Fibroblast of mammary gland (primary cell): ENCODE measurements at places on chromosomes 7 and 10.
A peak's percentile ranks its signal among the peaks of the same experiment; 100 is the strongest.

DNA sequence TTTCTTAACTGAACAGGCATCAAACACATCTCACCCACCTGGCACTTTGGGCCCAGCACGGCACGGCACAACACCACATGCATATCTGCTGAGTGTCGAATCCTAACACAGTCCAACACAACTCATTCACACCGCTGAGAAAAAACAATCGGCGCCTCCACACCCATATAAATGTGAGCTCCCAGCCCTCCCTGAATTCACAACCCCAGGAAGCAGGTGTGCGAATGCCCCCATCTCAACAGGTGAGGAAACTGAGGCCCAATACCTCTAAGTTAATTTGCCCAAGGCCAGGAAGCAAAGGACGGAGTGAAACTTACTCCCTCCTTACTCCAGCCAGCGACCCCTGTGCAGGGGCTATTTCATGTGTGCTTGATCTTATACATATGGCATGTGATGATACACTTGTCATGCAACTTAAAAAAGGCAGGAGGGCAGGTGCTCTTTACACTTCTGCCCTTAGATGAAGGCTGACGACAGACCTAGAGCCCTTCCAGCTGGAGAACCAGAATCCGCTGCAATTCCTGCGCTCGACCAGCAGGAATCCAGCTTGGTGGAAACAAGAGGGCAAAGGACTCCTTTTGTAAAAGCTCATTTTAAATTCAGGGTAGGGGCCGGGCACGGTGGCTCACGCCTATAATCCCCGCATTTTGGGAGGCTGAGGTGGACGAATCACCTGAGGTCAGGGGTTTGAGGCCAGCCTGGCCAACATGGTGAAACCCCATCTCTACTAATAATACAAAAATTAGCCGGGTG lies 116.0 kb downstream of the LARP4B start:
- DNase-seq = no peak

- no peak for DNase-seq
Measured at GRCh38 chr7:100423315-100423714, 5.2 kb downstream of the ZCWPW1 start.

DNA sequence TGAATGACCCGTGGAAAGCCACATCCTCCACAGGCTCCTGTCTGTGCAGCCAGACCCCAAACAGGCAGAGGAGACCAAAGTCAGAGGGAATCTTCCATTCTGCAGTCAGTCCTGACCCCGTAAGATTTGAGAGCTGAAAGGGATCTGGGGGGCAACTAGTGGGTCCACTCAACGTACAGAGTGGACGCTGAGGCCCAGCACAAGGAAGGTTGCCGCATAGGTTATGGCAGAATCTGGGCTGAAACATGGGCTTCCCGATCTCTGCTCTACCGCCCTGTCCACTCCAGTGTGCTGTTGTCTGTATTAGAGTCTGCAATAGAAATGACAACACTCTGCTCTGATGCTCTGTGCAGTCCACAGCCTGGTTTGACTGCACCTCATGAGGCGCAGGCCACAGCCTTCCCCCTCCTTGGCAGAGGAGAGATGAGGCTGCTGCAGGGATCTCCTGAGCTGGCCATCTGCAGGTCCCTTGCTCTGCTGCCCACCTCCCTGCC lies 7.9 kb upstream of the ZNF22 start:
- no peak for DNase-seq

GRCh38 chr7:95804052-95804451 lies 31.7 kb downstream of the DYNC1I1 start:
- no peak for DNase-seq

GRCh38 chr7:64625114-64626082 lies 40.5 kb upstream of the ZNF107 start:
- no peak for DNase-seq

DNA sequence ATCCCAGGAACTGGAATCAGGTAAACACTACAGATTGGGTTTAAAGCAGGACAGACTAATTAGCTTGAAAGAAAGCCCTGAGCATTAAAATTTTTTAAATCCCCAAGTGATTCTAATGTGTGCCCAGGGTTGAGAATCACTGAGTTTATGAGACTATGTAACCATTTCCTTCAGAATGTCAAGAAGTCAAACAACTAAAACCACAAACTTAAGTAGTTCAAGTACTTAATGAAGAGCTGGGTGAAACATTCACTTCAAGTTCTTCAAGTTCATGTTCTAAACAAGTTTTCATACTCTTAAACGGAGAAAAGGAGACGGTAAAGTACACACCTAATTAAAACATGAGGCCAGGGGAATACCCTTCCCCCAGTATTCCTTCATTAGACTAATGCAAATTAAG lies 28.2 kb upstream of the TLL2 start:
- DNase-seq = no peak

DNA sequence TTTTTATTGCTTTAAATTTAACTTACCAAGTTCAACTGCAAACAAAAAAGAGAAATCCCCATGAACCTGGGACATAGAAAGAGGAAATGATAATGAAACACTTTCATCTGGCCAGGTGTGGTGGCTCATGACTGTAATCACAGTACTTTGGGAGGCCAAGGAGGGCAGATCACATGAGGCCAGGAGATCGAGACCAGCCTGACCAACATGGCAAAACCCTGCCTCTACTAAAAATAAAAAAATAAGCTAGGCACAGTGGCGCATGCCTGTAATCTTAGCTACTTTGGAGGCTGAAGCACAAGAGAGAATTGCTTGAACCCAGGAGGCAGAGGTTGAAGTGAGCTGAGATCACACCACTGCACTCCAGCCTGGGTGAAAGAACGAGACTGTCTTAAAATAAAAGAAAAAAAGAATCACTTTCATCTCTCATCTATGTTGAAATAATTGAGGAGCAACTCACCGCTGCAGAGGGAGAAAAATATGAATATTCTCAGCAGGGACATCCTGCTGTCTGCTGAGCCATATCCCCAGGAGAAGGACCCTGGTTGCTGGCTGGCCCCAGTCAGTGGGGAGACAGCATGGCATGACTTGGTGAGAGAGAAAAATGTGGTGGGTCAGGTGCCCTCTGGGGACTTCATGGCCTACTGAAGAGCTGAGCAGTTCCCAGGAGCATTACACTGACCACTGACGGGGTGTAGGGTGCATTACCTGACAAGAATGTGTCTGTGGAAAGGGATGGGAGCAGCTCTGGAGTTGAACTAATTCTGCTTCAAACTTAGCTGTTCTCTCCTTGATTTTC lies 22.8 kb upstream of the TARP start:
- DNase-seq = no peak

DNA sequence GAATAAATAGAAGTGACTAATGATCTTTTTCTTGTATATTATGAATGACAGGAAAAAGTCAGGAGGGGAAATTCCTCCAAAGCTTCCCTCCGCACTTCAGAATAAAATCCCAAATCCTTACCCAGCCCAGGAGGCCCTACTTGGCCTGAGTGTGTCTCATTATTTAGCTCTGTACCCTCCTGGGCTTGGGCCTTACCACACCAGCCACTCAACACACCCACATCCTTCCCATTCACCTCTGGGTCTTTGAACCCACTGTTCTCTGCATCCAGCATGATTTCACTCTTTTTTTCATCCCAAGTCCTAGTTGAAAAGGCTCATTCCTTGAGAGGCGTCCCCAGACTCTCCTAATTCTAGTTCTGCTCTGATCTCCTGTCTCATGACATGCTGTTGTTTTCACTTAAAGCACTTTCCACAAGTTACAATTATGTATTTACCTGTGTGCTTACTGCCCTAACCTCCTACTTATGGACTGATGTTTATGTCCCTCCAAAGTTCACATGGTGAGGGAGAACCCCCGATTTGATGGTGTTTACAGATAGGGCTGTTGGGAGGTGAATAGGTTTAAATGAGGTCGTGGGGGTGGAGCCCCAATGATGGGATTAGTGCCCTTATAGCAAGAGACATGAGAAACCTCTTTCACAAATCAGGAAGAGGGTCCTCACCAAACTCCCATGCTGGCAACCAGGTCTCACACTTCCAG lies 6.4 kb downstream of the NOD1 start:
- DNase-seq = peak; percentile 34

- DNase-seq = peak; percentile 14
Measured at GRCh38 chr7:113321201-113321600, 202.8 kb upstream of the SMIM30 start.

DNA sequence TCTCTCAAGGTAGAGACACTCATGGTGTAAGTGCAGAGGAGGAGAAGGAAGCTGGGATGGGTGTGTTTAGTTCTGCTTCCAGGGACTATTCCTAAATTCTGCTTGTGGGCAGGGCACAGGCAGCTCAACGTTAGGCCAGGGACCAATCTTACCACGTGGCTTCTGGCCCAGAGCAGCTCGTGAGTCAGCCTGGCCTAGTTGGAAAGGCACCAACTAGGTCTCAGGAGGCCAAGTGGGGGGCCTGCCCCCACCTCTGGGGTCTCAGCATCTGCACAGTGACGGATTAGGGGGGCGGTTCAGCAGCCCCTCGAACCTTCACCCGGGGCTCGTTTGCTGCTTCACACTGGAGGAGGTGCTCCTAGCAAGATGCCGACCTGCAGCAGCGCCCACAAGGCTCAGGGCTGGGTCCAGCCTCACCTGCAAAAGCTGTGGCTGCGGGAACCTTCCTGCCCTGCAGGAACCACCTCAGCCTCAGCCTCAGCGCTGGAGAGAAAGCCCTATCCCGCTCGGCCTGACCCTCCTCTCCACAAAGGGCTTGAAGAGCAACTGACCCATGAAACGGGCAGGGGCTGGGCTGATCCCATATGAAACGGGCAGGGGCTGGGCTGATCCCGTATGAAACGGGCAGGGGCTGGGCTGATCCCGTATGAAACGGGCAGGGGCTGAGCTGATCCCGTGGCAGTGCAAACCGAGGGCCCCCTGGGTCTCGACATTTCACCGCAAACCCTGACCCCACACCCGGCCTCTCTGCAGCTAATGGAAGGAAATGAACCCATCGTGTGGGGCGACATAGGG lies 447.4 kb downstream of the DNAJB6 start:
- DNase-seq = peak; percentile 19

DNA sequence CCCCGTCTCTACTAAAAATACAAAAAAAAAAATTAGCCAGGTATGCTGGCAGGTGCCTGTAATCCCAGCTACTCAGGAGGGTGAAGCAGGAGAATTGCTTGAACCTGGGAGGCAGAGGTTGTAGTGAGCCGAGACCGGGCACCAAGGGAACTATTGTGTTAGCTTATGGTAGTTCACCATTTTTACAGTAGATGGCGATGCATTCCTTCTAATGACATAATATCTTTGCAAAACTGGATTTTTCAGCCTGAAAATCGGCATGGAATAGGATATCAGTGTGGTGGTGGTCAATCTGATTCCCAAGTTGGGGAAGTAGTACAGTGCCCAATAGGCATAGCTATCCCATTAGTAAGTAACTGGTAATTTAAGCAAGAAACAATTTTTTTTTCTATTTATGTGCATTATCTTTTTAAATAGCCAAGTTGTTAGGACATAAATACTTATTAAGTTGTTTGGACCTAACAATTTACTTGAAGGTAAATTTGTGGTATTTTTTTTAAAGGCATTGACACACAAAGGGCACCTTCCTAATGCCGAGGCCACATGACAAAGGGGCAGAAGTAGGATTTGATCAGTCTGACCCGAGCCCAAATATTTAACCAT lies 17.6 kb upstream of the IMPDH1 start:
- DNase-seq = peak; percentile 69

DNA sequence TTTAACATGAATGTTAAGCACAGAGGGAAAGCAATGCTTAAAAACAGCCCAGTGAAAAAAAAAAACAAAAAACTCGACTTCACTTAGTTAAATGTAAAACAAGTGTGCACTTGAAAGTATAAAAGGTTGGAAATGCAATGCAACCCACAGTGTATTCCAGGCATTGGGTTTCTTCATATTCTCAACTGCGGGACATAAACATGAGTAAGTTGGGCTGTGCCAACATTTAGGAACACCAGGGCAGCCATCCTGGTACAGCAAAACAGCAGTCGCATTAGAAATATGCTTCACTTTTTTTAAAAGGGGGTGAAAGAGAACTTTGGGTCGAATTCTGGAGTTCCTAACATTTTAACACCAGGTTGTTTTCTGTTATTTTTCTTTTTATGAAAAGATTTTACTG lies 937 bp downstream of the STEAP1 start:
- peak; percentile 53 for DNase-seq

- DNase-seq = no peak
Measured at GRCh38 chr10:121816197-121816596, 111.6 kb downstream of the ATE1 start.

- DNase-seq = no peak
Measured at GRCh38 chr7:103009466-103010185, 65.0 kb downstream of the FBXL13 start.

- peak; percentile 41 for DNase-seq
Measured at GRCh38 chr7:102916881-102917280, 4.1 kb downstream of the LRRC17 start.

DNA sequence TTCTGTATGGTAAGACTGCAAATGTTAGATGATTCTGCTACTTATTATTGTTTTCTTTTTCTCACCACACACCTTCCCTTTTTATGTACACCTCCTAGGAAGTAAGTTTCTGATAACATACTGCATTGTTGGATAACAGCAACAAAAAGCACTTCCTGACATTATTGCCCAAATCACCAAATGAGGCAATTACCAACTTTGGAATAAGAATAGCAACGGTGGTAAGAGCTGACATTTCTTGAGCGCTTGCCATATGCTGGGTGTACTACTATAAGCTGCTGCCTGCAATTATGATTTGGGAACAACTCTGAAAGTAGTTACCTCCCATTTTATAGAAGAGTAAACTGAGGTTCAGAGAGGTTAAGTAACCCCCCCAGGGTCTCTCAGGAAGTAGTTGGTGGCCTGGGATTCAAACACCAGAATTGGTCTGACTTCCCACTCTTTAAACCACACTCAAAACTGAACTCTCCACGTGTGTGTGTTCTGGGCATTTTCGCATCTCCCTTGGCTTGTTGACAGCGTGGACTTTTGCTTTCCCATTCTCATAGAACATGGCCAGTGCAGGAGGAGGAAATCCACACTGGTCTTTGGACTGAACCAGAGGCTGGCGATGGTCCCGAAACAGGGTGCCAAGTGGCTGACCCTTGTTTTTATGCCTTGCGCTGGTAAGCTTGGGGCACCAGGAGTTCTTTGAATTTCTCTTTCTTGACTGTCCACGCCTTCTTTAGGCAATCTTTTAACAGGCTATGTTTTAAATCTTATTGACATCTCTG lies 71.4 kb downstream of the TCF7L2 start:
- no peak for DNase-seq

DNA sequence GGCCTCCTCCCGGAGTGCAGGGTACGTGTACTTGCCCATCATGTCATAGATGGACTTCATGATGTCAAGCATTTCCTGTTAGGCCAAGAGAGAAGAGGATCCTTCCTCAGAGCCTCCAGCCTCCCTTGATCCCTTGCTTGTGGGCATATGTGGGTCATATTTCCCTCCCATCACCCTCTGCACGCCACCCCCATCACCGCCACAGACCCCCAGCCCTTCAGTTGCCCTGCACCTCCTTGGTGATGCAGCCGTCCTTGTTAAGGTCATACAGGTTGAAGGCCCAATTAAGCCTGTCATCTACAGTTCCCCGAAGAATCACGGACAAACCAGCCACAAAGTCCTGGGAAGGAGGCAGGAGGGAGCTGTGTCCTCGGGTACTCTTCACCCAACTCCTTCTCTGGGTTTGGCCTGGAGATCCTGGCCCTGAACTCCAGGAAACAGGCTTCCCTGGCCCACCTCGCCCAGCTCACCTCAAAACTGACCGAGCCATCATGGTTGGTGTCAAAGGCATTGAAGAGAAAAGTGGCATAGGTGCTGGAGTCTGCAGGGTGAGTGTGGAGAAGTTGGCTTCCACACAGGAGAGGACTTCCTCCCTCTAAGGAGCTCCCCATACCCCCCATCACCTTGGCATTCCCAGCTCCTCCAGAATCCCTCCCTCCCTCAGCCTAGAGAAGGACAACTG lies 9.8 kb upstream of the OGA start:
- DNase-seq = no peak
